Activated CD8-positive, alpha-beta memory T cell treated with anti-CD3 and anti-CD28 coated beads for 1 hour (primary cell): ENCODE measurements at places on chromosomes 3 and 15.

GRCh38 chr3:43921056-43921648 lies 230.4 kb downstream of the ABHD5 start:
- DNase-seq: no peak

GRCh38 chr3:87121856-87122255 lies 105.3 kb upstream of the CHMP2B start:
- DNase-seq: no peak

- no peak for DNase-seq
Observed at GRCh38 chr3:72739531-72740466, 108.4 kb downstream of the SHQ1 start.

- DNase-seq: no peak
Observed at GRCh38 chr3:122273498-122273897, 51.5 kb upstream of the CSTA start.

- DNase-seq: no peak
Observed at GRCh38 chr3:122010506-122010905, 11.5 kb downstream of the ILDR1 start.

DNA sequence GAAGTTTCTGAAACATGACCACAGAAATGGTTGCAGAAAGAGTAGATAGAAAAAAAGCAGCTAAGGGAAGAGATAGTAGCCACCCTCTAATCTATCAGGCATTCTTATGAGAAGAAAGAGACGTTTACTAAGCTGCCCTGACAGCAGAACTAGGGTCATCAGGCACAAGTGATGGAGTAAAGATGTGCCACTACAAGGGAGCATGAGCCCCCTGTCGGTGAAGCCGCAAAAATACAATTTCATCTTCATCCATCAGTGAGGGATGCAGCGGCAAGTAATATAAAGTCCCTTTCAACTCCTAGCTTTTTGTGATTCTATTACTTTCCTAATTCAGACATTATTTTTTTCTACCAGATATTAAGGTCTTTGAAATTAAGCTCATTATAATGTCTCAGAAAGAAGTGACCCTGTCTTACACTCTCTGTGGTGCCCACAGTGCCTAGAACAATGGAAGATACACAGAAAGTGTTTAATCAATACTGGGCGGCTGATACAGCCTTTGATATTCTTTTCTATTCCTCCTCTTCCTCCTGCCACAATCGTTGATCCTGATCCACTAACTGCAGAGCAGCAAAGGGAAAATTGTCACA lies 651.6 kb downstream of the NTRK3 start:
- no peak for DNase-seq

DNA sequence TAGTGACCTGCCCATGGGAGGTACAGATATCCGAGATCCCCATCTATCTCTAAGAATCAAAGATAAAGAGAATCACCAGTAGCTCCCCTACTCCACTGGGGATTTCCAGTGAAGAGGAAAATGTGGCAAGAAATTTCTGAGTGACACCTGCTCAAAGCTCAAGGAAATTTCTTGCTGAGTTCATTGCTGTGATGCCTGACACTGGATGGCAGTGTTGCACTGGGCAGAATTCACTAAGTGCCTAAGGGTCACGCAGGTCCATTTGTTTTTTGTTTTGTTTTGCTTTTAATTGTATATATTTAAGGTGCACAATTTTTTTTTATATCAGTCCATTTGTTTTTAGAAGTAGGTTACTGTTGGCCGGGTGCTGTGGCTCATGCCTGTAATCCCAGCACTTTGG lies 109.5 kb upstream of the KCNAB1 start:
- DNase-seq: no peak

DNA sequence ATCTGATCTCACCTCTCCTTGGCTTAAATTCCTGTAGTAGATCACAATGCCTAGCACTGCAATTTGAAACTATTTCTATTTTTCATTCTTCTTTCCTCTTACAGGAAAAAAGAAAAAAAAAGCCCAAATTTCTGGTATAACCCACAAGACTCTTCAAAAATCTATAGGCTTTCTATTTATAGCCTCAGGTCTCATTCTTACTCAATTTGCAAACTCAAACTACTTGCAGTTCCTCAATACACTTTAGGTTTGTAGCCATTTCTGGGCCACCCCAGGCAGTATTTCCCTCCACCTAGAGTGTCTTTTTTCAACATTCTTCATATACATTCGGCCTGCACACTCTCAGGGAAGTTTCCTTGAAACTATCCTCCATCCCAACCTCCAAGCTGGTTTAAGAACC lies 169.0 kb downstream of the TBC1D5 start:
- no peak for DNase-seq

DNA sequence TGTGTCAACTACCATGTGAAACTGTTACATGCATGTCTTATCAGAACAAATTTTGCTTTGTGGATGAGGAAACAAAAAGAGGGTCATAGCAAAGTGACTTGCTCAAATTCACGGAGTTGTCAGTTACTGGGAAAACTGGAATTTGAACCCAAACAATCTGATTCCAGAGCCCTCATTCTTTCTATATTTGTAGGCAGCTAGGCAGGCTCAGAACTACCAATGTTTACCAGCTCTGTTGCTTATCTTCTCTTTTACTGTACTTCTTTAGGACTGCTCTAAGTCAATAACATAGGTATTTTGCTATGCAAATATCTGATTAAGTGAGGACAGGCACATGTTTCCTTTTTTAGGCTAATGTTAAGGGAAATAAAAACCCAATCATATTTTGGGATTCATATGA lies 450.5 kb downstream of the ZPLD1 start:
- DNase-seq: no peak

- no peak for DNase-seq
Observed at GRCh38 chr3:148175214-148175613, 522.5 kb upstream of the AGTR1 start.

DNA sequence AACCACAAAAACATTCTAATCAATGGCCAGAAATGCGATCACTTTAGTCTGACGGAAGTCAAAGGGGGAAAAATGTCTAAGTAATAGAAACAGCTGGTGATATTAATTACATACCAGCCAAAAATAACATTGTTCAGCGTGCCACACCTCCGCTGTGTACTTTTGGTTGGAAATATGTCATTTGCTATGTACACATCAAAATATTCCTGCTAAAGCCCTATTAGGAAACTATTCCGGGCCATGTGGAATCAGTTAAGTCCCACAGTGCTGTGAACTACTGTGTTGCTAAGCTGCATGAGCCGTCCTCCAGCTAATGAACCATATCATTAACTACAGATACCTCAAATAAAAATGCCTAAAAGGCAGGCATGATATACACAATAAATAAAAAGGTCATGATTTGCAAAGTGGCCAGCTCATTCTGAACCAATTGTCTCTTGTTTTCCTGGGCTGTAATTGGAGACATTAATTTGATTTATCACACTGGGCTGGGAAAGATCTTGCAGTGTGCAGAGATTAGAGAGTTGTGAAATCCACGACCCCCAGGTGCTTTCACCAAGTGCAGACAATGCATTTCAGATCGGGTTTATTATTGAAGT lies 200.5 kb upstream of the LRTM1 start:
- no peak for DNase-seq

DNA sequence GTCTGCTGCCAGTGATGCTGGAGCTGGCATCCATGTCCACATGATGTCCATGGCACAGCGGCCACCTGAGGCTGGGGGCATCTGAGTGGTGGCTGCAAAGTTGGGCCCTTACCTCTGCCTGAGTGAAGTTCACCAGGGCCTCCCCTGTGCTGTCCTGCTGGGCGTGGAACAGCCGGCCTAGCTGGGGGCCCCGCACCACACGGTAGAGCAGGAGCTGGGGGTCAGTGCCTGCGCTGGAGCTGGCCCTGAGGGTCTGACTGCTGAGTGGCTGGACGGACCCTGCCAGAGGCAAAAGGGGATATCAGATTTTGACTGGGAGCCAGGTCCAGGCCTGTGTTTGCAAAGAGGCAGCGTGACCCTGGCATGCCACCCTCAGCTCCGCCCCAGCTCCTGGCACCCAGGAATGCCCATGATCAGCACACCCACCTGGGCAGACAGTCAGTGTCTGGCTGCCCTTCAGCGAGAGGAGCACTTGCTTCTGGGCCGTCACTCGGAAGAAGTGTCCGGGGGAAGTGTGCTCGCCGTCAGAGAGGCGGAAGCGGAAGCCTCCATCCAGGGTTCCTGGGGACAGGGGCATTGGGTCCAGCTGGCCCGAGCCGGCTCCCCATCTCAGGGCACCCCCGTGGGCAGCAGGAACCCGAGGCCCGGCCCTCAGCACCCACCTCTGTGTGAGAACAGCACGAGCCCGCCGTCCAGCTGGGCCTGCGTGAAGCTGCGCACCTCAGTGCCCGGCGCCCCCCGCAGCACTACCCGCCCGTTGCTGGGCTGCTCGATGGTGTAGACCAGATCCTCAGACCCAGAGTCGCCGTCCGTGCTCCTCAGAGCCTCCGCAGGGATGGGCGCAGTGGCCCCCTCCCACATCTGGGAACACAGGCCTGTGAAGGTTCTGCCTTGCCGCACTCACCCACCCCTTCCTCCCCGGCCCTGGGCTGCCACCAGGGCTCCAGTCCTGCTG lies 30.2 kb downstream of the CSPG4 start:
- no peak for DNase-seq

- DNase-seq: no peak
Observed at GRCh38 chr15:54820098-54820497, 376.6 kb downstream of the RSL24D1 start.

DNA sequence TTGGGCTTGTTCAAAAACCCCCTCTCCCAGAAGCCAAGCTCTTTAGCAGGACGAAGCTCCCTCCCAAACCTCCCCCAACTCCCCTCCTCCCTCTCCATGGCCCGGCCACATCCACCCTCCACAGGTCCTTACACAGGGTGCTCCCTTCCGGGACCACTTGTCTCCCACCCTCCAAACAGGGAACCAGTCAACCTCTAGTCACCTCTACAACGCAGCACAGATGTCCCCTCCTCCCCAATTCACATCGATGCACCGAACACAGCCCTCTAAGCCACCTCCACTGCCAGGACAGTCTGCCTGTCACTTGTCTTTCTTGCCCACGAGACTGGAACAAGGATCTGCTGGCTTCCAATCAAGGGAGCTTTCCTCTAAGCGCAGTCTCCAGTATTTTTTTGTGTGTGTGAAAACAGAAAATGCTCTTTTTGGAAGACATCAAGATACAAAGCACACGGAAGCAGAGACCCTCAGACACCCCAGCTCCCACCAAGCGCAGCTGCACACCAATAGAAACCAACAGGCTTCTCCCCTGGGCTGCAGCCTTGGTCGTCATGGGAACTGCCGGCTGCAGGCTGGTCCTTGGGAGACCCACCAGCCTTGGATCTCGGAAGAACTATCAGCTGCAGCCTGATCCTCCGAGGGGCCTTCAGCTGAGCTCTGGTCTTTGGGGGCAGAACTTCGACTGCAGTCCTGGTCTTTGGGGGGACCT lies 26.5 kb downstream of the IQSEC1 start:
- DNase-seq: no peak

DNA sequence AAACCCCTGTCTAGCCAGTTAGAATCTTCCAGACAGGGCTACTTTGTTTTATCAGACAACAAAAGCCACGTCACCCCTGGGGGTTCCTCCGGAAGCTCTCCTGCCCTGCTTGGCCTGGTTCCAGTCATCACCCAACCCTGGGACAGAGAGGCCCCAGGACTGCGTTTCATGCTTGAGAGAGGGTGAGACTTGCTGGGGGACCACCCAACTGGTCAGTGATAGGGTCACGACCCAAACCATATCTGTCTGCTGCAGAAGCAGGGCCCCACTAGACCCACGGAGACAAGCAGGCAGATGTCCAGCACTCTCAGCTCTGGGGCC lies 1.2 kb downstream of the NT5DC2 start:
- DNase-seq: no peak

DNA sequence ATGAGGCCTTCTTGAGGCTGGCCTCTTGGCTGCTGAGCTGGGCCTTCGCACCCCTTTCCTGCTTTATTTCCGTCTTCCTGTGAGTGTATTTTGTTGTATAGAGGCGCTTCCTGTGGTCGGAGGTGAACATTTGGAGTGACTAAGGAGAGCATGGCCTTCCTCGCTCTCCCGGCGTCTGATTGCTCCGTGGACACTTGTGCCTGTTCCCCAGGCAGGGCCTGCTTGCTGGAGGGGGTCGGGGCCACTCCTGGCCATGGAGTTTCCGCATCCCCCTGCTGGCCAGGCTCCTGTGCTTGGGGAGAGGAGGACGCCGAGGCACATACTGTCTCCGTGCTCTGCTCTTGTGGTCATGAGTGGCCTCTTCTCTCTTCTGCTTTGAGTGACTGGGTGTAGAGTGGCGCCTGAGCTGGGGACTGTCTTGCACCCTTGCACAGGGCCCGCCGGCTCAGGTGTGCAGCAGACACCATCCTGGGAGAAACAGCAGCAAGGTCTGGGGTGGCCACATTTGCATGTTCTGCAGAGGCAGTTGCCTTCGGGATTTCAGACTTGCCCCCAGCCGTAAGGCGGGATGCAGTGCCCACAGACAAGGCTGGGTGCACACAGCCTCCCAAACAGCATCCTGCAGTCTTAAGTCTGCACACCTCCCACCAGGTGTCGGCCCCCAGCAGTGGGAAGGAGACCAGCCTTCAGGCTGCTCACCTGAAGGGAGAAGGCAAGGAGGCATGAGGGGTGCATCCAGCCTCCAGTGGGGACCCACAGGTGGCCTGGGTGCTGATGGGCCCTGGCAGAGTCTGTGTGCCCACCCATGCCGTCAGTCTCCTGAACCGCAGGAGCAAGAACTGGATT lies 16.4 kb downstream of the KLF13 start:
- DNase-seq: no peak

- no peak for DNase-seq
Observed at GRCh38 chr15:85875756-85876155, 81.0 kb upstream of the KLHL25 start.

DNA sequence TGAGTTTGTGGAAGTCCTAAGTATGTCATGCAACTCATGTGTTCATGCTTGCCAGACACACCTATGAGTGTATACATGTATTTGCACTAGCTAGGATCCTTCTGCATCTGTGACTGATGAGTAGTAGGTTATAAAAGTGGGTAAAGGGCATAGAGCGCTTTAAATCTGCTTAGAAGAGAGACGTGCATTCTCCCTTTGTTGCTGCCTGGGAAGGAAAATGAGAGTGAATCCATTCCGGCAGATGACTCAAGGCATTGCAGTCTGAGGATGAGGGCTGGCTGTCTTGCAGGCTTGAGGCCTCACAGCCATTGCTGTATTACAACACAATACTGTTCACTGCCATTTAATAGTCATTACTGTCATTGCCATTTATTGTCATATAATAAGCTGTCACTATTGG lies 120.8 kb upstream of the UMPS start:
- no peak for DNase-seq

GRCh38 chr3:101722394-101723173 lies 1.8 kb upstream of the CEP97 start:
- DNase-seq: no peak

DNA sequence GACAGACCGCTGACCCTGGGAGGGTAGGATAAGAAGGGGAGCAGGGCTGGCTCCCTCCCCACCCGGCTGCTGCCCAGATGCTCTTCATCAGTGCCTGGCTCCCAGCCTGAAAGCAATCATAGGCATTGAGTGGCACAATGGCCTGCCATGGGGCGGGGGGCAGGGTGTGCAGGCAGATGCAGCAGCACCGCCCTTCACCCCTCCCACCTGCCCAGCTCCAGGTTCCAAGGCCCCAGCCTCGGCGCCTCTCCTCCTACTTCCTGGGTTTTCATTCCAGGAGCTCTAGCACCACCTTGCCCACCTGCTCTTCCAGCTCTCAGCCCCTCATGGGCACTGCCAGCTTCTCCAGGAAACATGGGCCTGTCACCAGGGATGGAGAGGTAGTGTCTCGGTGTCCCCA lies 101.7 kb downstream of the MEGF11 start:
- DNase-seq: no peak
